ENCODE measurements at places on chromosomes 13 and 19.

DNA sequence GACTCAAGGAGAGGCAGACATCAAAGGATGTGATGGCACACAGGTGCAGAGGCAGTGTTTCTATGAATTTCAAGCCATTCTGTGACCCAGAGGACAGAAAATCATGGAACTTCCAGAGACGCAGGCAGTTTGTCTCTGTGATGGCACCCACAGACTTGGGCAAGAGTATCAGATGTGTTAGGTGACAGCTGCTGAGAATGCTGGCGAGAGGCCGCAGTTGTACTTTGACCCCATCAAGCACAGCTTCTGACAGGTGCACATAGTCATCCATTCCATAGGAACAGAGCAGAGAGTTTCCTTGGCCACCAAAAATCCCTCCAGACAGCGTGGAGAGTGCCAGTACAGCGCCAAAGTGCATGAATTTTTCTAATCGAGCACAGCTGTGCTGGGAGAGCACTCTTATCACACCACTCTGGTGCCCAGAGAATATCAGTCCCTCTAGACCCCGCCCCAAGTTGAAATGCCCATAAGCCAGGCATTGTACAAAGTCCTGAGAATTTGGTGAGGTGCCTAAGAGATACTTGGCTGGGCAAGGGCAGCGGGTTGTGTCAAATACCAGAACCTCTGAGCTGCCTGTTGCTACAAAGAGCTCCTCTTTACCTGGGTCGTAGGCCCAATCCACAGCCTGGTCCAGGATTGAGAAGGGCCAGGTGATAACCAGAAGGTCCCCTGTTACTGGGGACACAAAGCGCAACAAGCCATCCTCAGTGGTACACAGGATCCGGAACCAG, 12.4 kb downstream of the WDR87 start:
- DNase-seq: no peak

GRCh38 chr13:97961340-97961739, 7.9 kb downstream of the IPO5 start:
- DNase-seq: no peak

- no peak for DNase-seq
Measured at GRCh38 chr13:79628463-79628862, 147.5 kb downstream of the NDFIP2 start.

DNA sequence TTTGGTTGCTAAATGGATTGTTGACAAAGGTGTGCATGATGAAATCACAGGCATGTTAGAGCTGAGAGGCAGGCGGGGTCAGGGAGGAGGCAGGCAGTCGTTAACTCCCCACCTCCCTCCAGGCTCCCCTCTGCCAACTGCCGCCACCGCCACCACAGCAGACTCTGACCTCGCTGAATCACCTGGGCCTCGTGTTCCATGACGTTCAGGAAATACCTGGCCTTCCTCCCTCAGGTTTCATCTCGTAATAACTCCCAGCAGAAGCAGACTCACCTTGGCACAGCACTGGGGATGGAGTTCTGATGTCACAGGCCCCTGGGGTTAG, 198.5 kb downstream of the KATNAL1 start:
- DNase-seq: no peak

GRCh38 chr13:104318121-104318520, 1251.9 kb upstream of the SLC10A2 start:
- no peak for DNase-seq

- no peak for DNase-seq
Measured at GRCh38 chr13:59635589-59635988, 528.1 kb downstream of the DIAPH3 start.

GRCh38 chr19:18377026-18377425, 8.9 kb upstream of the GDF15 start:
- no peak for DNase-seq

All from stimulated activated CD4-positive, alpha-beta T cell treated with anti-CD3 and anti-CD28 coated beads, Interleukin-2, amount 100 ng/mL, for 4 hours (primary cell).